IgD-negative memory B cell (primary cell): ENCODE measurements at places on chromosomes 5 and 9. TPM values are rescaled to one million over a fixed set of nuclear protein-coding genes. Genes with fewer than 3 reads are reported as not detected.

FGF10 gene
- not detected for polyA plus RNA-seq

SPINK7 gene
- not detected for polyA plus RNA-seq

RBM27 gene
- 4.8 TPM for polyA plus RNA-seq

TAF11L10 gene
- not detected for polyA plus RNA-seq

ORM1 gene
- polyA plus RNA-seq, result not detected

LCN10 gene
- polyA plus RNA-seq, result 68.0 TPM

GCNT4 gene
- polyA plus RNA-seq, result 0.08 TPM

CER1 gene
- not detected for polyA plus RNA-seq

SLC34A3 gene
- polyA plus RNA-seq, result not detected
